ENCODE measurements at places on chromosomes 2 and 18. TPM values are rescaled to one million over a fixed set of nuclear protein-coding genes. Genes with fewer than 3 reads are reported as not detected.

GRCh38 chr2:129872446-129872845 is 107.0 kb upstream of the RAB6C start:
- DNase-seq = no peak

DNA sequence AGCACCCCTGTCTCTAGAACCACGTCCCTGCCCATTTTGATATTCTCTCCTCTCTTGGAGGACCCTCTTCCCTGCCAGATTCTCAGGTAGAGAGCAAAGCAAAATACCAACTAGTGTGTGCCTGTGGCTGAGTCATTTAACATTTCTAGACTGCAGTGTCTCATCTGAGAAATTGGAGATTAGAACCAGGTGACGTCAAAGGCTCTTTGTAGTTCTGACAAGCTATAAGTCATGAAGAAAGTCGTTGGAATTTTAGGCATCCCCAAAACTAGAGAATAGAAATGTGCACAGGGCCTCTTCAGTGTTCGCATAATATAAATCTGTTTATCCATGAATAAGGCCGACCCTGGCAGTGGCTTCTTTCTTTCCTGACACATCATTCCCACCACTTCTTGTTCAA is 74.4 kb upstream of the TANC1 start:
- DNase-seq = no peak

GRCh38 chr2:236286873-236287545 is 22.8 kb upstream of the ASB18 start:
- DNase-seq = no peak

DNA sequence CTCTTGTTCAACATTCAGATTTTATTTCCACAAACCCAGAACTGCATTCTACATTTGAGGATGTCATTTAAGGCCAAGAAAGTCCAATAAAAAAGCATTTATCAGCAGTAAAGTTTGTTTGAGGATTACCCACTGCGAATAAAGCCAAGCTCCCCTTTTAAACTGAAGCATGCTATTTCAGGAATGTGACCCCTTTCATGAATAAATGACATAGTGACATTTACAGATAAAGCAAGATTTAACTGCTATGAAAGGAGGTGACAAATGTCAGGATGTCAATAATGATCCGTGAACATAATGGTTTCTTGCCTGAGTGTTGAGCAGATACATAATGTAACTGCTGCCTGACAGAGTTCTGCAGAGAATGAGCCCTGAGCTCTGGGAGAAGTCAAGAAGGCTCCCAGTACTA is 146.3 kb downstream of the TDRD15 start:
- DNase-seq = no peak

DNA sequence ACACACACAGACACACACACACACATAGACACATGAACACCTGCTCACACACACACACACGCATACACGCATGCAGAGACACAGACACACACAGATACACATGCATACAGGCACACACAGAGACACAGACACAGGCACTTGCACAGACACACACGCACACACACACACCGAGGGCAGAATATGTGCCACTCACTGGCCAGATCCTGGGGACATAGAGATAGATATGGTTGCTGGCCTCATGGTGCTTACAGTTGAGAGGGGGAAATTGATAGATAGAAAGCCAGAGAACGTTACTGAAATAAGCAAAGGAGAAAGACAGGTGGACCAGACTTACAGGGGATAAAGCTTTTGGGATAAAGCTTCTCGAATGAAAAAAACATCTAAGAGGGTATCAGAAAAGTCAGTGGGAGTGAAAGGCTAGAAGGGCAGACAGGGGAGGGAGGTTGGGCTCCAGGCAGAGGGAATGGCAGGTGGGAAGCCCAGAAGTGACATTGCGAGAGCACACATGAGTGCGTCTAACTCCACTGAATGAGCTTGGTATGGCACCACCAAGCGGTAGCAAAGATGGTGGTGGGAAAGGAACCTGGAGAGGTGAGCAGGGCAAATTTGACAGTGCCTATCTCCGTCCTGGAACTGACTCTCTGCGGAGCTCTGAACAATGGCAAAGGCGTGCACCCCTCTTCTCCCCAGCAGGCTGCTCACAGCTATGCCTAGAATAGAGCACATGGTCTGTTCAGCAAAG is 390.1 kb upstream of the TRIB2 start:
- DNase-seq = no peak

GRCh38 chr2:231764760-231765159 is 16.3 kb downstream of the PDE6D start:
- DNase-seq = no peak

DNA sequence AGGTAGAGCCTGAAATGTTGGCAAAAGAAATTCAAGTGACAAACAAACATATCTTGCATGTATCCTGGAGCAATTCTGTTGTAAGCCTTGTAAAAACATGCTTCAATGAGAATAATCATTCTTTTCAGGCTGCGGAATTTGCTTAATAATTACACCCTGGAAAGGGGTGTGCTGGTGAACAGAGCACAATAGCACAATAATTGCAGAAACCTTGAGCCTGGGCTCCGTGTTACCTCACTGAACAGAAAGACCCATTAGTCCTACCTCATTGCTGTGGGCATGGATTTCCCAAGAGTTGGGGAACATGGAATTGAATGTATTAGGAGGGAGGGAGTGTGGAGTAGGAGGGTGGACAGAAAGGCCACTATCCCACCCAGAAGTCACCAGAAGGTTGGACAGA is 168.0 kb upstream of the ALKAL2 start:
- DNase-seq = no peak

DNA sequence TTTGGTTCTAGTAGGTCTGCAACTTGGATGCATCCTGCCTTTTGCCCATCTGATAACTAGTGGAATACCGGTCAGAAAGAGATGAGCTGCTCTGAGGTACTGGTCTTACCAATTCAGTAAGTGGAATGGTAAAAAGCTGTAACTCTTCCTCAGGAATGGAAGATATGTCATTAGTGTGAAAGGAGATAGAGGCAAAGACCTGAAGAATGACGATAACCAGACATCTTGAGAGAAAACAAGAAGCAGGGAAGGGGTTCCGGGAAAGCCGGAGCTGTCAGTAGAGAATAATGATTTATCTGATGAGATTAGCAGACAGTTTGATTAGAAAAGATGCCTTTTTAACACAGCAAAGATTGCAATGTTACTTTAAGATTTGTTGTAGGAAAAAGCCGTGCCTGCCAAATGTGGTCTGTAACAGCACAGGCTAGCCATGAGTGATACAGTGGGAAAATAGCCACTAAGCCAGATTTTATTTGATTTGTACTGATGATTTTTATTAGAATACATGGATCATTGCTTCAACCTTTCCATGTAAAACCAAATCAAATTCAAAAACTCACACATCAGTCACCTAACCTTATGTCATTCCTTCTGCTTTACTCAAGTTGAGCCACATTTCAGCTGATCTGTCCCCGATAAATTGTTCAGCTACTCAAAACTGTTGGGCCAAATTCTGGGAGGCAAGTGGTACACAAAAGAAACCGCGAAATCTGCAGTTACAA is 110.0 kb downstream of the TCF4 start:
- DNase-seq = no peak

DNA sequence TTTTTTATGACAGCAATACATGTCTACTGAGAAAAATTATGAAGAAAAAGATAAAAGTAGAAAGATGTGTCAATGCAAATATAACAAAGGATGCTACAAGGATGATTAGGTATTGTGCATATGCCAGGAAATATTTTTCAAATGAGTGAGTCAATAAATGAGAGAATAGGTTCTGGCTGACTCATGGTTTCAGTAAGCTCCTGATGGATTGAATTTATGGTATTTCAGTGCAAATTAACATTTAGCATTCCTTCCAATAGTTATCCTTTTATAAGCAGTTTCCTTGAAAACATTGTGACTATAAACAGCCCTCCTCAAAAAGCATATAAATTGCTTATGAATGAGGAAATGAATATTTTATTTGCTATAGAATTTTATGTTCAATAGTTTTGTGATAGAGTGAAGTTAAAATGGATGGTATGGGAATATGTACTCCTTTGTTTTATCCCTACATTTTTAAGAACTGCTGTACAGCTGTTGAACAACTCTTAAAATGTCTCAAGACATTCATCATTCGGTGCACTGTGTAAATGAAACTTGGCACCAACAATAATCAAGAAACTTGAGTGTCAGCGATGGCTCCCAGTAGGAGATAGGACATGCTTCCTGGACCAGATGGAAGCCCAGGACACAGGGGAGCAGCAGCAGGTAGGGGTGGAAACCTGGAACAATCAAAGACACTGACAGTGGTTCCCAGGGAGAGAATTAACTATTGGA is 144.7 kb downstream of the PMAIP1 start:
- no peak for DNase-seq

DNA sequence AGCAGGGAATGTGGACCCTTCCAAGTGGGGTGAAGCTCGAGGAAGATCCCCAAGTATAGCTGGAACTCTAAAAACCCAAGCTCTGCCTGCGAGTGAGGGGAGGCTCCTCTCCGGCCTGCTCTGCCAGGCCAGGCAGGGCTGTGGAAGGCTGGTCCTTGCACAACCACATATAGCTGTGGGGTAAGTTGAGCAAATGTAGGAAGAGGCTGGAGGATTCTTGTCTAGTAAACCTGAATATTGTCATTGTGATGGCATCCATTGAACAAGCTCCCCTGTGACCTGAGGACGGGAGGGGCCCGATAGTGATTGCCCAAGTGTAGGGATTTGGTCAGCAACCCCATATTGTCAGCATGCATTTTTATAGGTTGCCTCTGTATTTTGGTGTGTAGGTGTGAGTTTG is 103.0 kb downstream of the ACKR3 start:
- DNase-seq = no peak

- DNase-seq = no peak
Observed at GRCh38 chr2:235976956-235977355, 191.2 kb downstream of the GBX2 start.

DNA sequence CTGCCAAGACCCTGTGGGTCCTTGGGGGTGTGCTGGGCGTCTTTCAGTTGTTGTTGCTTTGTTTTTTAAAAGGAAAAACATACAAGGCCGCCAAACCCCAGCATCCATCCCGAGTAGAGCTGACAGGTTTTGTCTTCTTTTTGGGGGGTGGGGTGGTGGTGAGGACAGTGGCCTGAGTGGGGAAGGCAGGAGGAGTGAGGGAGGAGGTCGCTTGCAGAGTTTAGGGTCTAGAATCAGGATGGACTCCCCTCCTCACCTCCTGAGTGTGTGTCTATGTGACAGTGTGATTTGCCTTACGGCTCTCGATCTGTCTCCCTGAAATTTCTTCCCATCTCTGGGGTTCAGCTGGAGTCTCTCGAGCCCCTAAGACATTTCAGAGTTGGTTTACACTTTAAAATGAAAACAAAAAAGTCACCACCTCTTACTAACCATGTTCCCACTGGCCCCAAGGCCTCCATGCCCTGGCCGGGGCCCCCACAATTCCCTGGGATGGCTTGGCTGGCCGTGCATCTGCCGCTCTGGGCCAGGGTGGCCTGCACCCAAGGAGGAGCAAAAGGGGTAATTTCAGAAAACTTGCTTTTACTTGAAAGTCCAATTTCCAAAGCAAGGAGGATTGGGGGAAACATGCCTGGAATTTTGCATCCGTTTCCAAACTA is 5.0 kb downstream of the SIX3 start:
- no peak for DNase-seq

DNA sequence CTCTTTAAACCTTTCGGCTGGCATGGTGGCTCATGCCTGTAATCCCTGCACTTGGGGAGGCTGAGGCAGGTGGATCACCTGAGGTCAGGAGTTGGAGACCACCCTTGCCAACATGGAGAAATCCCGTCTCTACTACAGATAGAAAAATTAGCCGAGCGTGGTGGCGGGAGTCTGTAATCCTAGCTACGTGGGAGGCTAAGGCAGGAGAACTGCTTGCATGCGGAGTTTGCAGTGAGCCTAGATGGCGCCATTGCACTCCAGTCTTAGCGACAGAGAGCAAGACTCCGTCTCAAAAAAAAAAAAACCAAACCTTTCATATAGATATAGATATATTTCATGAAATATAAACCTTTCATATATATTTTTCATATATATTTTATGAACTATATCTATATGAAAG is 864.7 kb downstream of the TRIB2 start:
- no peak for DNase-seq

- no peak for DNase-seq
Observed at GRCh38 chr2:166870346-166870745, 17.9 kb upstream of the XIRP2 start.

- DNase-seq = no peak
Observed at GRCh38 chr2:153134725-153135124, 343.8 kb downstream of the RPRM start.

Gene TCF4
- 55.7 TPM for polyA plus RNA-seq

Gene GPR45
- 0.13 TPM for polyA plus RNA-seq

Gene ZNF892
- polyA plus RNA-seq = 3.9 TPM

Gene TDRD15
- 0.01 TPM for polyA plus RNA-seq

Gene CASP10
- 7.7 TPM for polyA plus RNA-seq

Gene KIF3C
- 19.7 TPM for polyA plus RNA-seq

Gene NT5DC4
- polyA plus RNA-seq = 0.29 TPM
